ENCODE measurements at places on chromosomes 4 and X.

- DNase-seq = no peak
Observed at GRCh38 chrX:116757491-116757890, 294.7 kb upstream of the CT83 start.

DNA sequence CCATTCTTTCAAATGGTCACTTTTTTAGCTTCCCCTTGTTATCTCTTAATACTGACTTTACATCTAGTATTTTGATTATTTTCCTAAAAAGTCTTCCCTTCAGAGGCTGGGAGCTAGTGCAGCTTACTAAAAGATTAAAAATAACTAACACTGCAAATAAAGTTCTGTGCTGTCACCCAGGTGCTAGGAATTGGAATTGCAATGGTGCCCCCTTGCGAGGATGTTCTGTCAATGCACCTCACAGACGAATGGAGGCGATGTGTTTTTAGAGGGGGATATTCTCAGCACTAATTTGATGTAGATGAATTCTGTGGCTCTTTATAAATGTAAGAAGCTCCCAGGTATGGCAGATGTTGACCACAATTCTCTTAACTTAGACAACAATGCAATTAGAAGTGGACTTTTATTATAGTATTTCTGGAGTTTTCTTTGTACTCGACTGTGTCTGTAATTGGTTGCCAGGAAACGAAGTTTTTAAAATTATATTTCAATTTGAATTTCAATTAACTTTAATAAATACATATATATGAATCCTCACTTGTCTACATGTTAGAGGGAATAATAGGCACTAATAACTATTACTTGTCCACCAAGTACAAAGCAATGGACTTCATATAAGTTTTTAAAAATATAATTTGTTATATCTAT lies 22.0 kb upstream of the SMIM31 start:
- DNase-seq = peak; percentile 13

DNA sequence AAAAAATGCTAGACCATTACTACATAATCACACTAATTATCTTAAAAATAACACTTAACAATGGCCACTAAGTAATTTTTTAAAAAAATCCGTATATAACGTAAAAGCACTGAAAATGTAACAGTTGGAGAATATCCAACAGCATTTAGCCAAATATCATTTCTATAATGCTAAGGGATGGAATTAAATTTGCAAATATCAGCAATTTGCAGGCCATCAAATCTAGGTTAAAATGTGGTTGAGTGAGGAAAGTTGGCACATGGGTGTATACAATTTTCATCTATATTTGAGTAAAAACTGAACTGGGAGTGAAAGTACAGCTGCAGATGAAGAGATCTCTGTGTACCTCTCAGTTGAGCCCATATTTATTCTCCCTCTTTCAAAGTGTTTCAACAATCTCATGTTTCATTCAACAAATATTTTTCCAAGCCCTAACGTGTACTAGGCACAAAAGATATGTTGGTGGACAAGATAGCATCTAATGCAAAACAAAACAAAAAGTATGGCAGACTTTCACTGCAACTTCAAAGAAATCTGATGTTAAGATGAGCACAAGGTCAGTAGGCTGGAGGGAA lies 63.0 kb downstream of the MBNL3 start:
- no peak for DNase-seq

GRCh38 chrX:39764441-39764914 lies 333.3 kb downstream of the BCOR start:
- DNase-seq = no peak

GRCh38 chrX:42973321-42973720 lies 195.4 kb upstream of the PPP1R2C start:
- no peak for DNase-seq

DNA sequence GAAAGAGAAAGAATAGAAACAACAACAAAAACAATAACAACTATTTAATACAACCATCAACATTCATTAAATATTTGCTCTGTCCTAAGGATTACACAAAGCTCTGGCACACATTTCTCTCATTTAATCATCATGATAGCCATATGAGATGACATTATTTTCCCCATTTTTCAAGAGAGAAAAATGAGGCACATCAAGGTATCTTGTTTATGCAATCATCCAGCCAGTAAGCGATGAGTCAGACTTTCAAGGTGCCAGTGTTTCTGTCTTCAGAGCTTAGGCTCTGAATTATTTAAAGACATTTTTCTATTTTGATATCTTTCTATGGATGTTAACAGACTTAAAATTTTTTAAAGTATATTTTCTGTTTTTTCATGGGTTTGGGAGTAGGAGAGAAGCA lies 541.8 kb upstream of the SMIM31 start:
- DNase-seq = no peak

- DNase-seq = no peak
Observed at GRCh38 chr4:156929386-156930105, 42.1 kb downstream of the PDGFC start.

- no peak for DNase-seq
Observed at GRCh38 chrX:147637190-147637589, 274.5 kb upstream of the FMR1 start.

DNA sequence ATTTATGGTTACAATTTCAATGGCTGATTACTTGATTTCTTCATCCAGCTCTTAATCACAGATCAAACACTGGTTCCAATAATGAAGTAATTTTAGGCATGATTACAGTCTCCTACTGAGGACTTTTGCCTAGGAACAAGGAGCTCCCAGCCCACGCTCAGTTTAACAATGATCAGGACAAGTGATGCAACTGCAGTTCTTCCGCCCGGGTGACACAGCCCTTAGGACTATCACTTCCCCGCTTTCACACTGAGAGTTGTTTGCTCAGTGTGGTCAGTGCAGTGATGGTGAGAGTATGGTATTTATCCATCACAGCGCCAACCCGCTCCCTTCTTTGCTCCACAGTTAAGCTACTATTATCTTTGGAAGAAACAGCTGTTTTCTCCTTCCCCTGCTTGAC lies 203.2 kb upstream of the MBNL3 start:
- DNase-seq = no peak

- no peak for DNase-seq
Observed at GRCh38 chrX:105265093-105265492, 44.6 kb upstream of the TEX13A start.

DNA sequence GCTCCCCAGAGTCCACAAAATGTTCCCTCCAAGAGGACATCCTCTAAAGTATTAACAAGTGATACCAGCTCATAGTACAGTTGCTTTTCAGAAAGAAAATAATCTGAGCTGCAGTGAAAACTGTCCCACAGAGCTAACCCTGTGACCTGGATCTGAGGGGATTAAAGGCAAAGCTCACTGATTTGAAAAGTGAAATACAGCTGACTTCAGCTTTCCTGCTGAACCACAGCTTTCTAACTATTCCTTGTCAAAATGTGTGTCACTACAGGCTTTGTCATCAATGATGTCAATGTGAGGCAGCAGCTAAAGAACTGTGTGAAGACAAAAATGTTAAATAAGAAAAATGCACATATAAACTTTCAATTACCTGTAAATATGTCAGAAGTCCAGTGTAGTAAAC lies 36.9 kb downstream of the DCHS2 start:
- no peak for DNase-seq

DNA sequence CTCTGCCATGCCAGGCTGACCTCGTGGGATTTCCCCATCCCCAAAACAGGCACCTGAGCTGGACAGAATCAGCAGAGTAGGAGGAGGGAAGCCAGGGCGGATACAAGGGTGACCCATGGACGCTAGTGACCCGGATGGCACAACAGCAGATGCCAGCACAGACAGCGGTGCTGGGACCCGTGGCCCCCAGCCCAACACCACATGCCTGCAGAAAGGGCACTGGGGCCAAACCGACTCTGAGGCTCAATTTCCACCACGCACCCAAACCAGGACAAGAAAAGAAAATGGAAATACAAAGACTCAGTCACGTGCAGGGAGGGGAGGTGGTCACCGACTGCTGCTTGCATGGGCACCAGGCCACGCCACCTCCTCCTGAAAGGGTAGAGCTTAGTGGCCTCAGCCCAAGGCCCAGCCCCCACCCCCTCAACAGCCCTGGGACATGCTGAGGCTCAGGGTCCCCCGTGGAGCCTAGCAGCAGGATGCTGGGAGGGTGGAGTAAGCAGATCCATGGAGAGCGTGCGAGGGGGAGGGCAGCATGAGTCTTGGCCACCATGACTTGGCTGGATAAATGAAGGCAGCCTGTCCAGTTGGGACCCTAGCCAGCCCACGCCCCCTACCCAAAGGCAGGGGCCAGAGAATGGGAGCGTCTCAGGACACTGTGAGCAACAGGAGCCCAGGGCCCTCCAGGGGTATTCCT lies 47.7 kb downstream of the C4orf50 start:
- no peak for DNase-seq

DNA sequence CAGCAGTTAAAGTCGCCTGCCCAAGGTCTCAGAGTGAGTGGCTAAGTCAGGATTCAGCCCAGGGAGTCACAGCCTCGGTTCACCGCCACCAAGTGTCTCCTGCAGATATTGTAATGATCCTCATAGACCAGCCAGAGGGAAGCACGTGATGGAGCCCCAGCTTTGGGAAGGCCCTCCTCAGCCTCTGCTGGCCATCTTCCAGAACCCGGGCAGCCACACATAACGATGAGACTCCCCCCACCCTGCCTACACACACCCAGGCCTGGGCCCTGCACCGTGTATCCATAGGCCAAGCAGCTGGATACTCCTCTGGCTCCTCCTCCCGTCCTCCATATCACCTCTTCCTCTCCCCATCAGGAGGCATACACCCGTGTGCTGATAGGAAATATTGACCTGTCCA lies 19.6 kb upstream of the SASH3 start:
- DNase-seq = no peak

- no peak for DNase-seq
Observed at GRCh38 chrX:77742788-77743476, 43.1 kb downstream of the ATRX start.

GRCh38 chr4:55321707-55322264 lies 24.3 kb upstream of the SRD5A3 start:
- peak; percentile 43 for DNase-seq

- no peak for DNase-seq
Observed at GRCh38 chr4:100483796-100484195, 34.0 kb downstream of the EMCN start.

DNA sequence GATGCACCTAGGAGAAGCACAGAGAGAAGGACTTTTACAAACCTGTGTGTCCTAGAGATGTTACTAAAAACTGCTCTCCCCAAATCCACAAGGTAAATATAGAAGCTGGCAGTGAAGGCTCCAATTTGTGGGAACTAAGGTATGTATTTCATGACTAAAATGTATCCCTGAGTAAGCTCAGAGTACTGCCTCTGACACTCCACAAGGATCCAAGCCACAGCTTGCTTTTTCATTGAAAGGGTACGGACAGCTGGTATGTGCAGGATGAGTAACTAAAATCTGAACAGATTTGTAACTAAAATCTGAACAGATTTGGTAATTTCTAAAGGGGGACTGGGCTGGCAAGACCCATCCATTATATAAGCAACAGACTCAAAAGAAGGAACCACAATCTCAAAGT lies 187.6 kb downstream of the DCLK2 start:
- no peak for DNase-seq

All from activated CD4-positive, alpha-beta T cell treated with anti-CD3 and anti-CD28 coated beads, Interleukin-2, amount 50 U/mL, for 4 hours (primary cell).